Muscle of leg (tissue), 16 donors: ENCODE measurements at places on chromosomes 11 and 22.

DNA sequence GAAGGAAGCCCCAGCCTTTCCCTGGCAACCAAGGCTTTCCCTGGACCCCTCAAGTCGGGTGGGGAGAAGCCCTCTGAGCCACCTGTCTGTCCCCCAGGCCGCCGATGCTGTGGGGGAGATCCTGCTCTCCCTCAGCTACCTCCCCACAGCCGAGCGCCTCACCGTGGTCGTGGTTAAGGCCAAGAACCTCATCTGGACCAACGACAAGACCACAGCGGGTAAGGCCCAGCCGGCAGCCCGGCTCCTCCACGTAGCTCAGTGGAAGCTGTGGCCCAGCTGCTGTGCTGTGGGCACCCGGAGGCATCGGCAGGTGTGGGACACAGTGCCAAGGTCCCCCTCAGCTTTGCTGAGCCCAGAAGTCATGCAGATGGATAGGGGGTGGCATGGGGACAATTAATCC, 12.2 kb upstream of the RHOD start:
- H3K27me3 ChIP-seq: no peaks in the 10 kb centered on the region
- H3K4me1 ChIP-seq: peaks cover 4% of the 10 kb centered on the region
- H3K4me3 ChIP-seq: no peak overlapping the region
- DNase-seq: no peak

- H3K27ac ChIP-seq: no peak overlapping the region
- H3K36me3 ChIP-seq: no peaks in the 10 kb centered on the region
- H3K4me3 ChIP-seq: no peak overlapping the region
- H3K27me3 ChIP-seq: peaks cover 12% of the 10 kb centered on the region
- no peak for DNase-seq
- no peaks in the 10 kb centered on the region for H3K4me1 ChIP-seq
Measured at GRCh38 chr11:120135838-120136237, 2.1 kb downstream of the TRIM29 start.

GRCh38 chr11:132686886-132687285, 845.4 kb downstream of the OPCML start:
- no peaks in the 10 kb centered on the region for H3K27me3 ChIP-seq
- no peaks in the 10 kb centered on the region for H3K36me3 ChIP-seq
- DNase-seq: peak; percentile 51
- H3K27ac ChIP-seq: peak overlapping the region; percentile 45

DNA sequence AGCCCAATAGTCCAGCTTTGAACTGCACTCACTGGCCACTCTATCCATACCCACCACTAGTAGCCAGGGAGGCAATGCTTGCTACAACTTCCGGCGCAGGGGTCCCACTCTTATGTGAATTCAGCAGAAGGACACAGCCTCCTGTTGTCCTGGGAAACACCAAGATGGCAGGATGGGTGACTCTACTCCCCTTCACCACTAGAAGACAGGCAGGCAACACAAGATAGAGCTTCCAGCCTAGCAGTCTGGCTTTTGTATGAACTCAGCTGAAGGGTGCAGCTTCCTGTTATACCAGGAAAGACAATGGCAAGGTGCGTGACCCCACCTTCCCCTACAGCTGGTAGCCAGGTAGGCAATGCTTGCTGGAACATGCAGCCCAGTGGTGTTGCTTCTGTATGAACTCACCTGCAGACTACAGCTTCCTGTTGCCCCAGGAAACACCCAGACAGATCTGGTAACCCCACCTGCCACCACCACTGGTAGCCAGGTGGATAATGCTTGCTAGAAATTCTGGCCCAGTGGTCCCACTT, 205.2 kb upstream of the KIRREL3 start:
- DNase-seq: no peak
- no peaks in the 10 kb centered on the region for H3K4me1 ChIP-seq
- H3K27me3 ChIP-seq: no peaks in the 10 kb centered on the region
- H3K36me3 ChIP-seq: no peaks in the 10 kb centered on the region

DNA sequence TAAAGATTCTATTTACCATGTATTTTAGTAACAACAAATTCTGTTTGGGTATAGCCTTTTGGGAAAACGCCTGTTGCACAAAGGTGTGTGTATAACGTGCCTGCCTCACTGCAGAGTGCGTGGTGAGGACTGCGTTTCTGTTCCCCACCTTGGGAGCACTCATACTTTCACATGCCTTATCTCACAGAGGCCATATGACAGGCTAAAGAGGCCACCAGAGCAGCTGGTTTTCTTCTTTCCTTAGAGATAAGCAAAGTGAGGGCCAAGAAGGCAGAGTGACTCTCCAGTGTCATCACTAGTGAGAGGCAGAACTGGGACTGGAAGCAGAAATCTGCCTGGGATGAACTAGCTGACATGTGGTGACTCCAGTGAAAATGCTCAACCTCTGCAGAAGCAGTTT, 369.2 kb upstream of the NARS2 start:
- H3K27me3 ChIP-seq: no peaks in the 10 kb centered on the region
- no peak overlapping the region for H3K4me3 ChIP-seq
- DNase-seq: no peak
- peaks cover 29% of the 10 kb centered on the region for H3K4me1 ChIP-seq
- H3K27ac ChIP-seq: no peak overlapping the region
- H3K36me3 ChIP-seq: no peaks in the 10 kb centered on the region

- no peak for DNase-seq
- H3K36me3 ChIP-seq: no peaks in the 10 kb centered on the region
- H3K27ac ChIP-seq: no peak overlapping the region
Measured at GRCh38 chr11:105821372-105821771, 200.7 kb downstream of the MSANTD4 start.

GRCh38 chr11:110712659-110713448, 617 bp upstream of the ARHGAP20 start:
- no peaks in the 10 kb centered on the region for H3K36me3 ChIP-seq
- peaks cover 11% of the 10 kb centered on the region for H3K4me1 ChIP-seq
- peak overlapping the region; percentile 69 for H3K27ac ChIP-seq
- peak overlapping the region; percentile 78 for H3K4me3 ChIP-seq
- peak; percentile 85 for DNase-seq
- H3K27me3 ChIP-seq: peaks cover 10% of the 10 kb centered on the region

DNA sequence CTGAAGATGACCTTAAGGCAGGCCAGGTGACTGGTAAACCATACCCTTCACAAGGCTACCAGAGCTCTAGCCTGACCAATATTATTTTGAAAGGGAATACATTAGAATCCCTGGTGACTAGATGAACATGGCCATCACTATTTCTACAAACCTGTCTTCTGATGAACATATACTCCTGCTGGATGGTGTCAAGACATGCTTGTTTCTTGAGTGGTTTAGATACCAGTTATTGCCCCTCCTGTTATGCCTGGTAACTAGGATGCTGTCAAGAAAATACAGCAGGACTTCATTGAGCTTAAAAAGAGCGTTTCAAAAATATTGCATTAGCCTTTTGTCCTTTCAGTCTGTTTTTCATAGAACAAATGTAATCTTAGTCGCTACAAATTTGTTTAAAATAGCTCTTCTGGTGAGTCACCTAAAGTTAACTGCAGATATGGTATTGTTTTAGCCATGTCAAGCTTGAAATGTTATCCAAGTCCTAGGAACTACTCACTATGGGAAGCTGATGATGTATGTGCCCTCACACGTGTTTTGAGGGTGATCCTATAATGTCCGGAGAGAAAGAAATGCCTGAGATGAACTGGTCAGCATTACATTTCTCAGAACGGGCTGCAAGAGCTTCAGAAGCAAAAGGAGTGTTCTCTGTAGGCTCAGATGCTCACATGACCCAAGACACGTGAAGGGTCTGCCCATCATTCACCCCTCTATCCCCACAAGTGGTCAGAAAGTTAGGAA, 20.6 kb downstream of the ADM start:
- no peaks in the 10 kb centered on the region for H3K27me3 ChIP-seq
- DNase-seq: peak; percentile 78
- no peak overlapping the region for H3K4me3 ChIP-seq
